Stimulated activated CD4-positive, alpha-beta T cell treated with anti-CD3 and anti-CD28 coated beads, Interleukin-2, amount 100 ng/mL, for 48 hours (primary cell): ENCODE measurements at places on chromosomes 4 and X.
A peak's percentile ranks its signal among the peaks of the same experiment; 100 is the strongest.

DNA sequence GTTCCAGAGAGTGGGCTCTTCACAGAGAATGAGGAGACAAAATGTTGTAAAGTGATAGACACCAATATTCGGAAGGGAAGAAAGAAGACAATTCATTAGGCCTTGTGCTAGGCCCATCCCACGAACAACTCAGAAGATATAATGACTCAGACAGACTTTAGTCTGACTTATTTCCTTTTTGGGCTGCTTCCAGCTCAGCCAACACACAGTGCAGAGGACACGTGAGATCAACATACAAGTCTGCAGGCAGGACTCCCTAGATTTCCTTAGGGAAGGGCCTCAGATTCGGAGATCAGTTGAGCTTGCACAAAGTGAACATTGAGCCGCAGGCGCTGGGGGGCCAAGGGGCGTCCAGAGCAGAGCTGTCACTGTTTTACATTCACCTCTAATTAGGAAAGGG, 290.7 kb upstream of the TENM3 start:
- no peak for DNase-seq

GRCh38 chr4:3572363-3572762, 40.1 kb upstream of the LRPAP1 start:
- DNase-seq = no peak

GRCh38 chrX:15579778-15580747, 20.7 kb downstream of the ACE2 start:
- DNase-seq = no peak

- peak; percentile 40 for DNase-seq
These were observed 861 bp downstream of the SEC24D start for GRCh38 chr4:118834960-118835569.

- DNase-seq = no peak
These were observed 5.7 kb upstream of the SLC25A4 start for GRCh38 chr4:185137233-185137925.

- DNase-seq = no peak
These were observed 382.2 kb upstream of the INTU start for GRCh38 chr4:127250577-127250976.

DNA sequence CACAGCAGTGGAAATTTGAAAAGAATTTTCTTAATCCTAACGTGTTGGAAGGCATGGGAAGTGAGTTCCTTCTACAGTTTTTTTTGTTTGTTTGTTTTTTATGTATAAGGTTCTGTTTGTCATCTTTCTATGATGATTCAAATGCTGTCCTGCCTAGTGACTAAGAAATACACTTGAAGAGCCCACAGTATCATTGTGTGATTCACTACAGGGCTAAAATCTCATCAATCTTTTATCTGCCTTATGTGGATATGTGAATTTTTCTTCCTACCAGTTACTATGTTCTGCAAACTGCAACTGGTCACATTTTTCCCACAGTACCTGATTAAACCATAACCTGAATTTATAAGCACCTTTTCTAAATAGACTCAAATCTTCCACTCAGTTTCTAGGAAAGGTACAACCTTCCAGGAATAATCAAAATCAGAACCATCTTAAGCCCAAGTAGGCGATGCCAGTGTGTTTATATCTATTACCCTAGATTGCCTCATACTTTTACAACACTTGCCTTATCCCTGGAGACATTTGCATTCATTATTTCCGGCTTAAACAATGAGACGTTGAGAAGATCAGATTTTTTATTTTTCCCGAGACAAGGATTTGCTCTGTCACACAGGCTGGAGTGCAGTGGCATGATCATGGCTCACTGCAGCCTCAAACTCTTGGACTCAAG, 214.6 kb upstream of the GALNT7 start:
- no peak for DNase-seq

GRCh38 chr4:15428611-15429010, 778 bp downstream of the C1QTNF7 start:
- DNase-seq = no peak

- DNase-seq = no peak
These were observed 101.2 kb upstream of the MYOZ2 start for GRCh38 chr4:119034276-119035008.

DNA sequence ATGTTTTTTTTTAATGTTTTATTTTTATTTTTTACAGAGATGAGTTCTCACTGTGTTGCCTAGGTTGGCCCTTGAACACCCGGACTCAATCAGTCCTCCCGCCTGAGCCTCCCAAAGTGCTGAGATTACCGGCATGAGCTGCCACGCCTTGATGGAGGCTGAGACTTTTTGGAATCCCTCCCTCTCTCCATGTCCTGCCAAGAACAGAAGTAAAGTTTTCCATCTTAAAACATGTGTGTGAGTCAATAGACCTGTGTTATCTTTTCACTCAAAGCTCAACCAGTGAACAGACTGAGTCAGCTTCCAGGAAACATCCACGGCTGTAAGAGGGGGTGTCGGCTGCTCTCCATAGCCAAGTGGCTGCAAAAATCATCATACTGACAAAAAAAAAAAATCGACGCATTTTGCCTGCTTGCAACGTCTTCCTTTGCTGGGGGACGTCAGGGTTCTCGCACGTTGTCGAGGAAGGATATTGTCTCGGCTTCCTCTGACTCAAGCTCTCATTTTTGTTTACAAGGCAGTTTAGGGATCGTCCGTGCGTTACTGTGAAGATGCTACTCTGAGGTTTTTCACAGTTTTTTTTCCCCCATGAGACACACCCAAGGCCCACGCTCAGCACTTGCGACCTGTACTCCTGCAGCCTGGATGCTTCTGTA, 10.0 kb upstream of the ASMTL start:
- peak; percentile 53 for DNase-seq
